AG20443 (cell line): ENCODE measurements at places on chromosomes 1 and 21.

DNA sequence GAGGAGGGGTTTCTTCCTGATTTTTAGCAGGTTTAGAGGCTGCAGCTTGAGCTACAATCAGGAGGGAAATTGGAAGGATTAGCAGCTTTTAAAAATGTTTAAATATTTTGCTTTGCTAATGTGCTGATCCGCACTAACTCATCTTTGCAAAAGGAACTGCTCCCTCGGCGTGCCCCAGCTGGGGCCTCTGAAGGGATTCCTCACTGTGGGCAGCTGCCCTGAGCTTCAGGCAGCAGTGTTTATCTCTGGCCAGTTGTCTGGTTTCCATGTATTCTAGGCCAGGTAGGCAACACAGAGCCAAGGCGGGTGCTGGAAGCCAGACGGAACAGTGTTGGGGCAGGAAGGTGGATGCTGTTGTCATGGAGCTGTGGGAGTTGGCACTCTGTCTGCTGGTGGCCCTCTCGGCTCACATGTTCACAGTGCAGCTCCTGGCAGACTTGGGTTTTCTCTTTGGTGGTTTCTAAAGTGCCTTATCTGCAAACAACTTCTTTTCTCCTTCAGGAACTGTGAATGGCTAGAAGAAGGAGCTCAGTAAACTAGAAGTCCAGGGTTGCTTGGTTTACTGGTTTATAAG, 18.9 kb downstream of the NECAP2 start:
- no peak for DNase-seq

DNA sequence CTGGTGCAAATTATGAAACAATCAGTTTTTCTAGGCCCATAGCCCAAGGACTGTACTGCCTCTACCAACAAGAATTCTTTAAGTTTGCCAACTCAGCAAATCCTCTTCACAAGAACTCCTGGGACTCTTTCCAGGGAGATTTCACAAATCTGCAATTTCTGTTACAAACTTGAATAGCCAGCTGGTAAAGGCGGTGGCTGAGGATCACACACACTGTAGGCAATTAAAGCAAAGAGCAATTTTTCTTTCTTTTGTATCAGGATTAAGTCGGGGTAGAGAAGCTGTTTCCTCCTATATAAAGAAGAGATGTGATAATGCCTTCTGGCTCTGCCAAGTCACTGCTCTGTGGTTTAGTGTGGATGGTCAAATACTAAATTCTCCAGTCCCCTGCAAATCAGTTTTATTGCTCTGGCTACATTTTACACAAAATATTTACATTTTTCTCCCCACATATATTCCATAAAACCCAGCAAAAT, 1.7 kb downstream of the ALDH9A1 start:
- peak; percentile 63 for DNase-seq

DNA sequence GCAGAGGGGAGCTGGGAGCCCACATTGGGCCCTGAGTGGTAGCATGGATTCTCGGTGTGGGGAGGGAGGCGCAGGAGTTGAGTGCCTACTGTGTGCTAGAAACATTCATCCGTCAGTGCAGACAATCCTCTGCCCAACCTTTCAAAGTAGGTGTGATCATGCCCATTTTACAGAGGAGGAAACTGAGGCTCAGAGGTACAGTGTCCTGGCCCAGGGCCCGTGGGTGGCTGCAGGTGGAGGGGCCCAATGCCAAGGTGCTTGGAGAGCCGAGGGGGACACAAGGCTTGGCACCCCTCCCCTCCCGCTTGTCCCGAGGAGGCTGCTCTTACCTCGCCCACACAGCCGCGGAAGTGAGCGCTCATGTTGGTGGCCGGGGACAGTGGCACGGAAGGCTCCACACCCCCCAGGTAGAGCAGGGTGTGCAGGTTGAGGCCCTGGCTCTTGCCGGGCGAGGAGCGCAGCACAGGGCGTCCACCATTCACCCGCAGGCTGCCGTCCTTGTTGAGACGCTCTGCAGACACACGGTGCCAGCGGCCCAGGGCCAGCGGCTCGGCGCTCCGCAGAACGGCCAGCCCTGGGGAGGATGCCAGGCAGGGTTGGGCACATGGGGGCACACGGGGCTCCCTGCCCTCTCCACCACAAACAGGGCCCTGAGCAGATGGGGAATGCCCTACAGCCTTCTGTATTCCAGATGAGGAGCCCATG, 16.6 kb downstream of the LDLRAD2 start:
- no peak for DNase-seq

- DNase-seq = no peak
These were observed 6.0 kb upstream of the NLRP3 start for GRCh38 chr1:247409869-247410544.

DNA sequence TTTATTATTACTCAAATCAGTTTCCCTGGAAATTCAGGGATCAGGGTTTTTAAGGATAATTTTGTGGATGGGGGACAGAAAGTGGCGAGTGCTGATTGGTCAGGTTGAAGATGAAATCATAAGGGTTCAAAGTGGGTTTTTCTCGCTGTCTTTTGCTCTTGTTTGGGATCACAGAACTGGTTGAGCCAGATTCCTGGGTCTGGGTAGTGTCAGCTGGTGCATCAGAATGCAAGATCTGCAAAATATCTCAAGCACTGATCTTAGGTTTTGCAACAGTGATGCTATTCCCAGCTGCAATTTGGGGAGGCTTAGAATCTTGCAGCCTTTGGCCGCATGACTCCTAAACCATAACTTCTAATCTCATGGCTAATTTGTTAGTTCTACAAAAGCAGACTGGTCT, 9.3 kb downstream of the CHI3L2 start:
- no peak for DNase-seq

- no peak for DNase-seq
These were observed 8.0 kb downstream of the SMCP start for GRCh38 chr1:152886085-152886484.

- DNase-seq = no peak
These were observed 48.1 kb downstream of the CDC14A start for GRCh38 chr1:100400404-100400803.

DNA sequence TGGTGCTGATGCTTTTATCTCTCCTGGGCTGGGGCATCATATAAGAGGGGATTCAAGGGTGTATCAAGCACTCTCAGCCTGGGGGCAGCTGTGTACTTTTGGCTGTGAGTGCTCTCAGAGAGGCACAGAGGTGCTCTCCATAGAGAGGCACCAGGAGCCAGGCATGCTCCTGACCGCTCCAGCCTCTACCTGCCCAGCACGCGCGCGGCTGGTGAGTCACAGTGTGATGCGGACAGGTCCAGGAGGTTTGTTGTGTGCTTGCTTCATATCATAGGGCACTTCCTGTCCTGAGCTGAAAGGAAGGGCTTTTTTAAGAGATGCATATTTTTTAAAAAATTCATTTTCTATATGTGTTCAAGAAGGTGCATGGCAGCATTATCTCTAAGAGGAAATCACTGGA, 93.6 kb upstream of the BCAR3 start:
- no peak for DNase-seq

DNA sequence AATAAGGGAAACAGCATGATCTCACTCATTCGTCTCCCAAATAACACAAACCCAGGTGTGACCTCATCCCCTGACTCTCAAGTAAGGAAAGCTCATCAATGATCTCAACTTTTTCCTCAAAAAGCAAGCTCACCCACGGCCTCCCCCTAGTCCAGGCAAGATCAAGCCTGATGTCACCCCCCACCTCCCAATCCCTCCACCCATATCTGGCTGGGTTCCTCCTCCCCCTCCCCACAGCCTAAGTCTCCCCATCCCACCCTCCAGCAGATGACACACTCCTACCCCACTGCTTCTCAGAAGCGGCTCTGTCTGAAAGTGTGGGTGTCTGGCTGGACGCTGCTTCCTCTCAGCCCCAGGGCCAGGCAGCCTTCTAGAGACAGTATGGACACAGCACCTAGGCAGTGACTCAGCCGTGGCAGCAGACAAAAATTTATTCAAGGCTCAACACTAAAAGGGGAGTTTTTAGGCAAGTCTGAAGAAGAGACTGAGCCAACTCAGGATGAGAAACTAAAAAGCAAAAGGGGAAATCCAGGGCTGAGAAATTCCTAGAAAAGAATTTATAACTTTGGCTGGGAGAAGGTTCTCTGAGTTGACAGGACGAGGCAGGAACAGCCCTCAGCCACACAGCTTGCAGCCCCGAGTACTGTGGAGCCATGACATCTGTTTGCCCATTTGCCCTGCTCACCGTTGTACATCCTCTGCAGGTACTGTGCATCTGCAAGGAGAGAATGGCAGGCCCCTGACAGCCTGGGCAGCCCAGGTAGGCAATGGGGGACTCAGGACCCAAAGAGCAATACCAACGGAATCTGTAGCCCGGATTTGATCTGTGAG, 81.6 kb upstream of the LRRC8D start:
- DNase-seq = peak; percentile 34

GRCh38 chr1:2914702-2915101, 106.6 kb upstream of the ACTRT2 start:
- DNase-seq = no peak

GRCh38 chr1:111212634-111213335, 12.3 kb upstream of the DENND2D start:
- no peak for DNase-seq

GRCh38 chr1:59979666-59980065, 53.1 kb upstream of the CYP2J2 start:
- DNase-seq = no peak

GRCh38 chr21:31583498-31583897, 76.0 kb upstream of the SOD1 start:
- no peak for DNase-seq

DNA sequence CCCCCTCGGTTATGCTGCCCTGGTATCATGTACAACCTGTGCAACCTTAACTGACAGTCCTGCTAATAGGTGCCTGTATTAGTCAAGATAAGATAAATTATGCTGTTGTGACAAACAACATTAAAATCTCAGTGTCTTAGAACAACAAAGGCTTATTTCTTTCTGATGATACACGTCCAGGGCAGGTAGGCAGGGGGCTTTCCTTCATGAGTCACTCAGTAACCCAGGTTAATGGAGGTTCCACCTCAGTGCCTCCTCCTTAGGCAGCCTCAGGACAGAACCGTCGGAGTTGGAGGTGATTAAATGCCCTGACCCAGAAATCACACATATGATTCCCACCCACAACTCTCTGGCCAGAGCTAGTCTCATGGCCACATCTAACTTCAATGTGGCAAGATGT, 94.6 kb upstream of the CASZ1 start:
- DNase-seq = no peak

DNA sequence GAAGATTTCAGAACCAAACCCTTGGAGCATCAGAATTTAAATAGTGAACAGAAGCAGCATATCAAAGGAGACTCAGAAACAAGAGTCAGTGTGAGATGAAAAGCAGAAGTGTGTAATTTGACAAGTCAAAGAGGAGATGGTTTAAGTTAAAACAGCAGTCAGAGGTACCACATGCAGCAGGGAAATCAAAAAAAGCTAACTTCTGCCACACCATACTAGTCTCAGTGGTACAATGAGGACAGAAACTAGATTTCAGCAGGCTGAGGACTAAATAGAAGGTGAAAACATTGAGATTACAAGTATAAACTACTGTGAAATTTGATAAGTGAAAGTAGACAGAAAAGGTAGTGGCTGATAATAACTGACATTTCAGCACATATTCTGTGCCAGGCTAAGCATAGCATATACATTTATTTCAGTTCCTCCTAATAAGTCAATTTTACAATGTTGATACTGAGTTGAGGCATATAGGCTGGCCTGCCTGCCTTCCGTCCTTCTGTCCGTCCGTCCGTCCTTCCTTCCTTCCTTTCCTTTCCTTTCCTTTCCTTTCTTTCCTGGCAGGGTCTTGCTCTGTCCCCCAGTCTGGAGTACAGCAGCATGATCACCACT, 12.6 kb downstream of the SUCO start:
- DNase-seq = no peak

GRCh38 chr1:220775240-220775853, 11.4 kb upstream of the MTARC1 start:
- peak; percentile 57 for DNase-seq

DNA sequence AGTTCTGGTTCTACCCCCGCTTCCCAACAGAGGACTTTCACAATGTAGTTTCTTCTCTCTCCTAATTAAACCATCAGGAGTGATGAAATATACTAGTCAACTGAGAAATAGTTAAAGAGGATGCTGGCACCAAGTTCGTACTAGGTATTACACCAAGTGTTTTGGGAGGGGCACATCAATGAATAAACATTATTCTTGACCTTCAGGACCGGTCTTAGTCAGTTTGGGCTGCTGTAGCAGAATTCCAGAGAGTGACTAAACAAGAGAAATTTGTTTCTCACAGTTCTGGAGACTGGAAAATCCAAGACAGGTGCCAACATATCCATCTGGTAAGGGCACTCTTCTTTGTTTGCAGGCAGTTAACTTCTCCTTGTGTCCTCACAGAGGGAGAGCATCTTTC, 103.8 kb downstream of the SPATA17 start:
- DNase-seq = no peak

- no peak for DNase-seq
These were observed 15.8 kb upstream of the SYT6 start for GRCh38 chr1:114169509-114169908.

DNA sequence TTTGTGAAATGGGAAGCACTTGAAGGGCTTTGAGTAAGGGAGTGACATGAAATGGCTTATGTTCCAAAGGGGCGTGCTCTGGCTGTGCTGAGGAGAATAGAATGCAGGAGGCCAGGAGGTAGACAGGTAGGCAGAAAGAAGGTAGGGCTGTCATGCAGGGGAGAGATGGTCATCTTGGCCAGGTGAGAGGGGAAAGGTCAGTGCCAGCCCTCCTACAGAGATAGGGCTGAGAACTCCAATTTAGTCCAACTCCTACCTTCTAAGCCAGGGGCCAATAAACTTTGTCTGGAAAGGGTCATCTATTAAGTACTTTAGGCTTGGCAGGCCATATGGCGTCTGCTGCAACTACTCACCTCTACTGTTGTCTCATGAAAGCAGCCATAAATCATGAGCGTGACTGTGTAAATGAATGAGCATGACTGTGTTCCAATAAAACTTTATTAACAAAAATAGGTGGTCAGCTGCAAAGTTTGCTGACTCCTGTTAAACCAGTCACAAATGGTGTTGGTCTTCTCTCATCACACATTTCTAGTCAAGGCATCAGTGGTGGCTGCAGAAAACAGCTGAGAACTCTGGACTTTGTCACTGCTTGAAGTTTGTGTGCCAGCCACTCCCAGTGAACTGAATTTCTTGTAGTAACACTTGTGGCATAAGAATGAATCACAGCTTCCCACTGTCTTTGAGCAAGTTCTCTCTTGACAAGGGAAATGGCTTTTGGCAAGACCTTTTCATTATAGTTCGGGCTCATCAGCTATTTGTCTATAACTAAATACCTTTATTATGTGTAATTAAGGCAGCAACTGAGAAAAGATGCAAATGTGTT, 32.0 kb upstream of the CD2 start:
- DNase-seq = no peak

DNA sequence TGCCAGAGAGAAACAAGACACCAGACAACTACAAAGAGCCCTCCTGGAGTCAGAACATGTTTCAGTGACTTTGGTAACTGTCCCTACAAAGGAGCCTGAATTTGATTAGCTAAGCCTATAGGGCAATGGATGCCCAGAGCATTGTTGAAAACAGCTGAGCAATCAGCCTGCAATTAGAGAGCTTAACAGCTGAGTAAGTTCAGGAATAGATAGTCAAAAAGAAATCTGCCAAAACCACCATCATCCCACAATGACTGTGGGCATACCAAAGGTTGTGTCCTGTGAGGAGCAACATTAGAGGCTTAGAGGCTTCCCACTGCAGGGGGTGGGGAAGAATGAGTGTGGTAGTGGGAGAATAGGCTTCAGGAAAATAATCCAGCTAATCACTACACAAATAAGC, 32.1 kb downstream of the SH3BP5L start:
- DNase-seq = no peak

- DNase-seq = no peak
These were observed 99.1 kb upstream of the NGF start for GRCh38 chr1:115437196-115437595.
